ENCODE measurements at places on chromosomes 3 and 15.

GRCh38 chr3:107430214-107430995 is 53.2 kb downstream of the CCDC54 start:
- DNase-seq = peak; percentile 18

DNA sequence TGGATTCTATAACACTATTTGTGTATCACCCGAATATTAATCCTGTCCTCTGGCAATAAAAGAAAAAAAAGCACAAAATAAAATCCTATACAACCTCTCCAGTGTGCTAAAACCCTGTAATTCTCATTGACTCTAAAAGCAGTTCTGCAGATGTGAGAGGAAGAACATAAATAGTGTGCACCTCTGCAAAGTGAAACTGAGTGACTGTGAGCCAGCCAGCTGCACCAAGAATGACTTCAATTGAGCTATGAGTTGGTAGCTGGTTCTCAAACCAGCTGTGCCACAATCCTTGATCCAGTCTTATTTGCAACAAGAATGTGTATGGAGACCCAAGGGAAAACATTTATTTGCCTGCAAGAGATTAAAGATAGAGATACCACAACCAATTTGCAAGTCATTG is 31.2 kb upstream of the COL8A1 start:
- DNase-seq = no peak

- no peak for DNase-seq
Observed at GRCh38 chr15:42073418-42073817, 20.9 kb downstream of the PLA2G4D start.

DNA sequence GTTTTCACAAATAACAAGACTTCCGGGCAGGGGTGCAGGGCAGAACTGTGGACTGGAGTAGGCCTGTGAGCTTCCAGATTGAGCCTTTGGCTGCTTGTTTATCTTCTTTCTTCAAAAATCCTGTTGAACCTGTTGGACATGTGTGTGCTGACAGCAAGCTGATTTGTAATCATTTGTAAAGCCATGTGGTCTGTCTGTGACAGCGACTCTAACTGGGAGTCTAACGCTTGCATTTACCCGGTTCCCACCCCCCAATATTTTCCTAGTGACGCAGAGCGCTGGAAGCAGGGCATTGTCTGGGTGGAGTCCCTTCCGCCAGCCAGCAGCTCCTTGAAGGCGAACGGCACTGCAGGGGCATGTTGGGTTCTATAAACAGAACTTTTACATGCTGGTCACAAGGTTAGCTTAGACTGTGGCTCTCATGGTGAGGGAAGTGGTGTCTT is 85.7 kb upstream of the MYZAP start:
- no peak for DNase-seq

DNA sequence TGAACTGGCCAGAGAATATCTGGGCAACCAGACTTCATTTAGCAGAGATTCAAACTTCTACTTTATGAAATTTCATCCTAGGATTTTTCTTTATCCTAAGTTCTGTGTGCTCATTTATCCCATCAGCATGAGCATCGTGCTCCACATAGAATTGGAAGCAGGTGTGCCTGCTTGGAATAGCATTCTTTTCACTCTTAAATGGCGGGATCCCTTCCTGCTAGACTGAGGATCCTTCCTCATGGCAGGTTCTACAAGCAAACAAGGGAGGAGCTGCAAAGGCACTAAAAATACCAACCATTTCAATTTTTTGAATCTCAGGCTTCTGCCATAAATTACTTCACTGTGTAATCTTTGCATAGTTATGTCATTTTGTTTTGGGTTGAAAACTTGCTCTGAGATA is 74.6 kb upstream of the FLNB start:
- DNase-seq = no peak

DNA sequence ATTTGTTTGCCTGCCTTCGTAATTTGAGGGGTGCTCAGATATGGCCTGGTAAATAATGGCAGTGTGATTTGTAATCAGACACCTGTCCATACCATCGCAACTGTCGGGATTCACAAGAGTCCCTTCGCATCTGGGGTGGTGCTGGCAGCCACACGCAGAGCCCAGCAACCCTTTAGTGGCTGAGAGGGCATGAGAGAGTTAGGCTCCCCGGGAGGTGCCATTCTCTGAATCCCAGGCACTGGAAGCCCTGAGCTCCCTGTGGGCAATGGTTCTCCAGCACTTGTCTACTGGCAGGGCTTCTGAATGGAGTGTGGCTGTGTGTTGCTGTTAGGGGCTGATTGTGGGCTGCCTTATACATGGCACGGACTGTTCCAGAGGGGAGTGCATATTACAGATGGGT is 230.1 kb downstream of the EBLN2 start:
- DNase-seq = no peak

All from stimulated activated naive CD4-positive, alpha-beta T cell (primary cell).